ENCODE measurements at places on chromosomes 1 and 21. TPM values are rescaled to one million over a fixed set of nuclear protein-coding genes. Genes with fewer than 3 reads are reported as not detected.
A peak's percentile ranks its signal among the peaks of the same experiment; 100 is the strongest.

- DNase-seq: no peak
Measured at GRCh38 chr1:70720109-70720508, 309.0 kb downstream of the CTH start.

DNA sequence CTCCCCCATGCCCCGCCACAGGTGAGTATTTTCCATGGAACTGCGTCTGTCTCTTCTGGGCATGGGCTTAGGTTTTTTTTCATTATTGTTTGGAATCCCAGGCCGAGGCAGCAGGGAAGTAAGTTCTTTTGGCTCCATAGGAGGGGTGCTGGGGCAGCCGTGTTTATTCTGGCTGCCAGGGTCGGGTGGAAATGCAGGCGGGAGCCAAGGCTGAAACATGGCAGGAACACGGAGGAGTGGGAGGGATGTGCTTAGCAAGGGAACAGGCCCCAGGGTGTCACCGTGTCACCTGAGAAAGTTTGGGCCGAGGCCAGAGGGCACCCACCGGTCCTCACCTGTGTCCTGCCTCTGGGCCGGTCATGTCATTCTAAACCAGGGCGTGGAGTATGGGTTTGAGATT lies 4.5 kb upstream of the DHRS3 start:
- DNase-seq: no peak

- peak; percentile 68 for DNase-seq
Measured at GRCh38 chr1:221335161-221336101, 406.5 kb downstream of the DUSP10 start.

DNA sequence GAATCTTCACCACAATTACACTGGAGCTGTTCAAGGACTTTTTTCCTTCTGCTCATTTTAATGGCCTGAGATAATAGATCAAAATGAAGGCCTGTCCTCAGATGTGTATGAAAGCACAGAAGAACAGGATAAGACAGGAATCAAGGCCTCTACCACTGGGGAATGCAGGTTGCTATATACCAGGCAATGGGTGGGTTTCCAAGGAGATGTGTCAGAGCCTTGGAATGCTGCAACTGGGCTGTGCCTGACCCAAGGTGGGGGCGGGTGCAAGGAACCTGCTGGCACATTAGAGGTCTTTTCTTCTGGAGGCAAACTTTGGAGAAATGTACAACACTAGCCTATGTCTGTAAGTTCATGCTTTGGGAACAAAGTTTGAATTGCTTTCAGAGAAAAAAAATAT lies 21.7 kb upstream of the LAMC2 start:
- peak; percentile 87 for DNase-seq

- DNase-seq: no peak
Measured at GRCh38 chr1:227035316-227035715, 95.2 kb downstream of the COQ8A start.

- no peak for DNase-seq
Measured at GRCh38 chr1:229693129-229693900, 67.3 kb downstream of the URB2 start.

DNA sequence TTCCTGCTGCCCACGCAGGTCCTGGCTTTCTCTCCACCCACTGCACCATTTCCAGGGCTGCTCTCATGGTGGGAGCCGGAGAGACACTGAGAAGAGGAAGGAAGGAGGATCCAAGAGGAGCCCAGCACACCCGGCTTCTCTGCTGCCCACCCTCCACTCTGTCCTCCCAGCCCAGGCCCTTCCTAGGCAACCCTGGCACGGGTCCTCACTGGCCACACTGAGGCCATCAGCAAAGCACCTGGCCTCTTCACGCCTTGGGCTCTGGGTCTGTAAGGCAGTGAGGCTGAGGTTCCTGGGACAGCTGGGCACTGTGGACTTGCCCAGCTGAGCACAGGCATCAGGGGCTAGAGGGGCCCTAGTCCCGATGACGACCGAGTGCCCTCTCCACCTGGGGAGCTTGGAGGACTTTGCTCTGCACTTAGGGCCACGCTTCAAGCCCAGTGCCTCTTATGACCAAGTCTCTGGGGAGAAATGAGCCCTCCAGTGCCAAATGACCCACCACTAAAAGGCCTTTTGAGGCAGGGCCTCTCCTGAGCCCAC lies 43.1 kb downstream of the PDE9A start:
- no peak for DNase-seq

- peak; percentile 37 for DNase-seq
Measured at GRCh38 chr1:177170756-177171535, at the start of gene BRINP2. Gene BRINP2, plus strand, starts transcription at chr1:177170958. Its CDS starts 58,919 bp downstream, at chr1:177229877.

GRCh38 chr1:38571726-38572125 lies 287.8 kb downstream of the RRAGC start:
- DNase-seq: peak; percentile 68

- no peak for DNase-seq
Measured at GRCh38 chr1:25042331-25043227, 112.5 kb upstream of the RUNX3 start.

GRCh38 chr1:184945678-184946412 lies 28.5 kb downstream of the NIBAN1 start:
- no peak for DNase-seq

DTL gene
- 35.1 TPM for total RNA-seq

SAMSN1 gene
- not detected for total RNA-seq

TPTE gene
- not detected for total RNA-seq

PPM1J gene
- 2.4 TPM for total RNA-seq

RIMKLA gene
- total RNA-seq: not detected
